ENCODE measurements at places on chromosomes 5 and 9.

GRCh38 chr9:84294241-84294950, 46.2 kb downstream of the SLC28A3 start:
- DNase-seq, result no peak

DNA sequence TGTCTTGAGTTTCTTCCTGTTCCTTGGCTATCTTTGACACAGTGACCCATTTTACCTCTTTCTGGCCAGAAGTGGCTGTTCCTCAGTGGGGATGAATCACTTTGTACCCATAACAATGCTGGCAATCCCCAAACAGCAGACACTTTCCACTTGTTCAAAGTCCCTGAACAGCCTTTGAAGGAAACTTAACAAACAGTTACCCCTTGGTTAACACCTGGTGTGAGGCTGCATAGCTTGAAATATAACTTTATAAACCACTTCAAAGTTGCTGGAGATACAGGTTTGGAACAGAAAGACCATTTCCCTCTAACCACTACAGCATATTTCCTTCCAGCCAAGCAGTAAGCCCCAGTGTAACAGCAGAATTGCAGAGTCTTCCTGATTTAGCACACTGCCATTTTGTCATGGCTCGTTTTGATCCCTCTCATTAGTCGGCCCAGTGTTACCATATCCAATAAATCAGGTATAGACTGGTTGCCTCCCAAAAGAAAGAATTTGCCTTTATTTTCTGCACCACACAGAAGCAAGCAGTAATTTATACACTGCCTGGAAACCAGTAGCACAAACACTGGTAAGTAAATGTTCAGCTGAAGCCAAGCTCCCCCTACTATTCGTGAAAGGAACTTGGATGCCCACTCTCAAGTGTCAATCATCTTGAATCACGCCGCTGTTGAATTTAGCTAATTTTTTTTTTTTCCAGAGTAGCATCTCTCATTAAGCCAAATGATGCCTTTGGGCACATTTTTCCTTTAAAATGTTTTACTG, 225.9 kb downstream of the PIK3R1 start:
- DNase-seq, result no peak

- no peak for DNase-seq
These were observed 277.2 kb upstream of the VLDLR start for GRCh38 chr9:2344436-2344835.

- no peak for DNase-seq
These were observed 291.1 kb upstream of the TUT7 start for GRCh38 chr9:86645303-86645702.

DNA sequence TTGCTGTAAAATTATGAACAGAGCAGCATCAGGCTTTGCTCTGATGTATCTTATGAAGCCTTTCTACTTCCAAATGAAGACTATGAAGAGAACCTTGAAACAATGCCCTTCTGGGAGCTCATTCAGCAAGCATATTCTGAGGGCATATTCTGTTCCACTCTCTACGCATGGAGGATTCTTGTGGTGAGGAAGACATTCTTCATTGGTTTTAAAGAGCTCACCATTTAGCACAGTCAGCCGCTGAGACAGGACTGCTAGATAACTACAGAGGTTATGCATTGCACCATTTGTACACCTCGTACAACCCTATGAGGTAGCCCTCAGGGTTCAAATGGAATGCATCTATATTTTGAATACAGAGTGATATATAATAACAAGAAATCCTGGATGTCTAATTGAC, 61.0 kb downstream of the INVS start:
- no peak for DNase-seq

DNA sequence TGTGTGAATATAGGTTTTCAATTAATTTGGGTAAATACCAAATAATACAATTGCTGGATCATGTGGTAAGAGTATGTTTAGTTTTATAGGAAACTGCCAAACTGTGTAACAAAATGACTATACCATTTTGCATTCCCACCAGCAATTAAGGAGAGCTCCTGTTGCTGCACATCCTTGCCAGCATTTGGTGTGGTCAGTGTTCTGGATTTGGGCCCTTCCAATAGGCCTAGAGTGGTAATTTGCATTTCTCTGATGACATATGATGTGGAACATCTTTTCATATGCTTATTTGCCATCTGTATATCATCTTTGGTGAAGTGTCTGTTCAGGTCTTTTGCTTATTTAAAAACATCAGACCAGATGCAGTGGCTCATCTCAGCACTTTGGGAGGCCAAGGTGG, 11.6 kb upstream of the RFK start:
- DNase-seq, result no peak

DNA sequence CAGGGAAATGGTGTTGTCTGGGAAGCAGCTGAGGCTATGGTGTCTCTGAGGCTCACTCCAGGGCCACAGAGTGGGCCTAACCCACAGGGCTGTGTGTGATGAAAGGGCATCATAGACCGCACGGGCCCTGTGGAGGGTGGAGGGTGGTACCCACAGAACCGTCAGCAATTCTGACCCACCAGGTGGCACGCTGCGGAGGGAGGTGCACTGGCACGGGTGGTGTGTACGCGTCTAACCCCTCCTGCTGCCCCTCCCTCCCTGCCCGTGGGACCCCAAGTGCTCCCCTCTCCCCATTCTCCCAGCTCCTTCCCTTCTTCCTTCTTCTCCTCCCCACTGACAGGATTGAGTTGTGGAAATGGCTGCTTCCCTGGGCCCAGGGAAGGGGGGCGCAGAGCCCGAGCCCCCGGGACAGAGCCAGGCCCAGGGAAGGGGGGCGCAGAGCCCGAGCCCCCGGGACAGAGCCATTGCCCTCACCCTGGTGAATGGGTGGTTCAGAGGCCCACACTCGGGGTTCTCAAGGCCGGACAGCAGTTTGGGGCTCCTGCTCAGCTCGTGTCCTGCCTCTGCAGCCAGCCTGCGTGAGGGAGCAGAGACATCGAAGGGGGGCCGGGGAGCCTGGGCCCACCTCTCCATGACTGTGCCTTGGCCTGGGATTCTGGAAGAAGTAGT, 6.8 kb downstream of the LCN10 start:
- no peak for DNase-seq

- no peak for DNase-seq
These were observed 19.0 kb downstream of the KIAA1958 start for GRCh38 chr9:112505607-112506006.

DNA sequence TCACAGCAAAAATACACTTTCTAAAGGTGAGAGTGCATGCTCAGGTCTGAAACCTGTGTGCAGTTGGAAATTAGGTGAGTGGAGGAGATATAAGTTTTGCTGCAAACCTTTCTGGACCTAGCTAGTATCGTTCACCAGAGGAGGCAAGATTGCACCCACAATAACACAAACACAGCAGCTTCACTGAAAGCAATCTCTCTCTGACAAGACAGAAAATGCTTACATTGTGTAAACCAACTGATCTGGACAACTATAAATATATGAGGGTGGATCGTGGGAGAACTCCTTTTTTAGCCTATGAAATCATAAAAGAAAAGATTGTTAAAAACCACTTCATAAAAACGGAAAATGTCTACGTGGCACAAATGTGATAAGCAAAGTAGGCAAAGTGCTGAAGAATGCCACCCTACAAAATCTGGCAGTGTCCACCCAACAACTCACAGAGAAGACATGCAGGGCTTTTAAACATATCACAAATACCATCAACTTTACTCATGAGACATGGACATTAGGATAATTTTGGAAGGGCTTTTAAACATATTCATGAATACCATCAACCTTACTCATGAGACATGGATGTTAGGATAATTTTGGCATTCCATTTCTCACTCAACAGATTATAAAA, 134.3 kb downstream of the CDH18 start:
- no peak for DNase-seq

GRCh38 chr5:57416278-57416994, 66.2 kb downstream of the ACTBL2 start:
- DNase-seq, result no peak

- no peak for DNase-seq
These were observed 10.6 kb upstream of the HMHB1 start for GRCh38 chr5:143801252-143801939.

- DNase-seq, result peak; percentile 57
These were observed 27.6 kb downstream of the AQP7 start for GRCh38 chr9:33374634-33375237.

DNA sequence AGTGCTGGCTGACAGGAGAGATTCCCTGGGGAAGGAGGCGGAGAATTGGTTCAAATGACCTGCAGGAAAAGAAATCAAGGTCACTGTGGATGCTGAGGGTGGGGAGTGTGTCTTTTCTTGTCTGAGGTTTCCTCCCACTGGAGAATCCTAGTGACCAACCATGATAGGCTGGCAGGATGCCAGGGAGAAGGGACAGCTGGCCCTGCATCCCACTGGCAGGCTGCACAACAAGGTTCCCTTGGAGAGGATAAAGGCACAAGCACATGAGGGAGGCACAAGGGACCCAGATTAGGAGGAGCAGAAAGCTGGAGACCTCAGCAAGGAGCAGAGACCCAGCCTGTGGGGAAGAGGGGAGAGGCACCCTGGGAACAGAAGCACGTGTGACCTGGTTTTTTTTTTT, 11.4 kb upstream of the ZDHHC12 start:
- DNase-seq, result no peak

DNA sequence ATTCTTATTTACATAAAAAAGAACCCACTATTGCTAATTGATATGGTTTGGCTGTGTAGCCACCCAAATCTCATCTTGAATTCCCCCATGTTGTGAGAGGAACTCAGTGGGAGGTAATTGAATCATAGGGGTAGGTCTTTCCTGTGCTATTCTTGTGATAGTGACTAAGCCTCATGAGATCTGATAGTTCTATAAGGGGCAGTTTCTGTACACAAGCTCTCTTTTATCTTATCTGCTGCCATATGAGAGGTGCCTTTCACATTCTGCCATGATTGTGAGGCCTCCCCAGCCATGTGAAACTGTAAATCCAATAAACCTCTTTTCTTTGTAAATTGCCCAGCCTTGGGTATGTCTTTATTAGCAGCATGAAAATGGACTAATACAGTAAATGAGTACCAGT, 58.2 kb upstream of the PRR16 start:
- DNase-seq, result no peak

- peak; percentile 24 for DNase-seq
These were observed 94.6 kb downstream of the ZNF608 start for GRCh38 chr5:124651663-124652513.

- no peak for DNase-seq
These were observed 666.9 kb upstream of the KLF4 start for GRCh38 chr9:108156270-108156998.

GRCh38 chr5:16844952-16845351, 91.1 kb downstream of the MYO10 start:
- DNase-seq, result no peak

DNA sequence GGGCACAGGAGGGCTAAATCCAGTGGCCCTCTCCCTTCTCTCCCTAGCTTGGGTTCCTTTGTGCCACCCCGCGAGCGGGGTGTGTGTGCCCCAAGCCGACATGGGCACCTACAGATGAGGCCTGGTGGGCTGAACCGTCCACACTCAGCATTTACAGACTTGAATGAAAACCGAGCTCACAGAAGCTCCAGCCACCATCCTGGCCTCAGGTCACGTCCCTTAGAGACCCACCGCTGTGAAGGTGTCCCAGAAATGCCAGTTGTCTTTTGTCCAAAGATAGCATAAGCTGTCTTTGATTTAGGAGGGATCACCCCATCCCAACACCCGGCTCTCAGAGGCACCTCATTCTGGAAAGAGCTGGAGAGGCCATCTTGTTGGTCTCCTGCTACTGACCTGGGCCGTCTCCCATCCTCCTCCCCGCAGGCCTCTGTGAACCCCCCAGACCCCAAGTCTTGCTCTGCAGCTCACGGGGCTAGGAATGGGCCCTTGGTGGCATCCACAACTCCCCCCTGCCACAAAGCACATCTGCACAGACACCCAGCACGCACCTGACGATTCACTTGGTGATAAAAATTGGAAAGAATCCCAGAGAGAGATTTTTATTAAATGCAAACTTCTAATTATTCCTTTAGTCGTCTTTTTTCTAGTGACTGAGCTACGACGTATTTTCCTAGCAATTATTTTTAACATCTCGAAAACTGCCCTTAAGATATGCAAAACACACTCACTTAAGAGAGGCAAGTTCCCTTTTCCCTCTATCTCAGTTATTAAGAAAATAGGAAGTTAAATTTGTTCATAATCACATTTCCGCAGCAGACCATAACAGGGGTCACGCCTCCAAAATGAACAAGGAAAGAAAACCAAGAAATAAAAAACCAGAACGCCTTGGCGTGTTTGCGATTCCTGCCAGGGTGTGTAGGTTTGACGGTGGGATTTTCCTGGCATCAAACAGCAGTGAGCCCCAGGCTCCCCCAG, 80.5 kb upstream of the LMX1B start:
- DNase-seq, result no peak

- no peak for DNase-seq
These were observed 30.7 kb downstream of the TCF7 start for GRCh38 chr5:134145041-134145757.

GRCh38 chr5:106408141-106408540, 1262.6 kb downstream of the EFNA5 start:
- no peak for DNase-seq

- DNase-seq, result no peak
These were observed 10.9 kb downstream of the SEMA5A start for GRCh38 chr5:9534881-9535517.
